Central memory CD4-positive, alpha-beta T cell (primary cell): ENCODE measurements at places on chromosomes 5 and 9.

- no peak for DNase-seq
These were observed 8.1 kb downstream of the ARL15 start for GRCh38 chr5:54302267-54302687.

GRCh38 chr5:124590686-124591085 is 155.8 kb downstream of the ZNF608 start:
- no peak for DNase-seq

DNA sequence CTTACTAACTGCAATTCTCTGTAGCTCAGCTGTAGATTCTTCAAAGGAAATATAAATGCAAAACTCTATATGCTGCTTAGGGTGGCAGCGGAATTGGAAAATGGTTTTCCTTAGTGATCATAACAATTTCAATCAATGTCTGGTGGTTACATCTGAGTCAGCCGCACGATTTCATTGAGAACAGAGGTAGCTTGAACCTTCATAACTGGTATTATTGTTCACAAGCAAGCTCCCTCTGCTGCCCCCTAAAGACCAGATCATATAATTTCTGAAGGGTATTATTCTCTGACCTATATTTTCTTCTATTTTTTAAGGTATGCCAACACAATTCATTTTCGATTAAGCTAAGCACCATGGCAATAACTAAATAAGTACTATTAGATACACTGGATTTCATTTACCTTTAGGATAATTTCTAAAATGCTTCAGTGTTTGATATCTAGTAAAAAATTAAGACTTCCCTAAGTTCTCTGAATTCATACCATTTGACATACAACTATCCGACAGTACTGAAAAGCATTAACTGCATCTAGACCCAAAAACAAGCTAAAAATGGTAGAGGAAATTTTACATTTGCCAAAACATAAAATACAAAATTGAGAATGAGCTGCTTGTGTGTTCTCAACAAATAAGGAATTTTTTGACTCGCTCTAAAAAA is 181.1 kb upstream of the SPEF2 start:
- DNase-seq = no peak

GRCh38 chr5:110476164-110476563 is 250.3 kb downstream of the TMEM232 start:
- no peak for DNase-seq

GRCh38 chr5:58246461-58246944 is 213.4 kb downstream of the PLK2 start:
- DNase-seq = no peak

DNA sequence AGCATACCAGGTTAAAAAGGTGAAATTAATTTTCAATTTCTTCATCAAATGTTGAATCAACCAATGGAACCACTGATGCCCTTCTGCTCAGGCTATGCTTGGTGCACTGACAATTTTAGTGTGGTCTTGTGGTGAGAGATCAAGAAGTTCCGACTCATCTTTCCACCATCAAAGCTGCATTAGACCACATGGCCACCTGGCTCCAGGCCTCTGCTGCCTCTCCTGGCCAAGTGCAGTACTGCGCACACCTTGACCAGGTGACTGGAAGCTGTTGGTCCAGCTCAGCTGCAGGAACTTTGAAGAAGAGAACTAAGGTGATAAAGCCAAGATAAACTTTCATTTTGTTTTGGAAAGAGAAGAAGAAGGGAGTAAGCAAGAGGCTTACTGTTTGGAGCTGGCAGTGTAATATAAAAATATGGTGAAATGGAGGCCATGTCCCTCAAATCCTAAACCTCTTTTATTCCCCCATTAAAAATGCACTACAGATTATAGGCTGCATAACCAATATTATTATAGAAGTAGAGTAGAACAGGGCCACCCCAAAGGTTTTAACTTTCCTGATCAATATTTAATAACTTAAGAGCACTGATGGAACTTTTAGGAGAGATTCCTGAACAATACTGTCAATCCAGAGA is 315.5 kb upstream of the C9orf72 start:
- DNase-seq = no peak

- DNase-seq = no peak
These were observed 125.6 kb upstream of the LPAR1 start for GRCh38 chr9:111163716-111164389.
